Stimulated activated CD4-positive, alpha-beta T cell treated with anti-CD3 and anti-CD28 coated beads, Interleukin-12 subunit alpha, Interleukin-12 subunit beta, amount 100 ng/mL, for 4 hours (primary cell): ENCODE measurements at places on chromosomes 7 and 10.

DNA sequence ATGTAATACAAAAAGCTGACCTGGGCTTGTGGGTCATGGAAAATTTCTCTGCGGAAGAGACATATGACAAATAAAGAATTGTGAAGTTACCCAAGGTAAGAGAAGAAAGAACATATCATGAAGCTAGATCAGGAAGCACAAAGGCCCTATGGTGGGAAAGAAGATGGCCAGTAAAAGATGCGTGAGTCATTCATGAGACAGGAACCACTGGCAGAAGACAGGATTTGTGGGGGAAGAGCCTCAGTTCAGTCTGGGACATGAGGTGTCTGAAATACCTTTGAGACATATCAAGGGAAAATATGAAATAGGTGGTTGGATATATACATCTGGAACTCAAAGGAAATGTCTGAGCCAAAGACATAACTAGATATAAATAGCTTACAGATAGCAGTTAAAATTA is 27.7 kb upstream of the AMPH start:
- no peak for DNase-seq

GRCh38 chr7:95687759-95688343 is 84.5 kb upstream of the DYNC1I1 start:
- no peak for DNase-seq

DNA sequence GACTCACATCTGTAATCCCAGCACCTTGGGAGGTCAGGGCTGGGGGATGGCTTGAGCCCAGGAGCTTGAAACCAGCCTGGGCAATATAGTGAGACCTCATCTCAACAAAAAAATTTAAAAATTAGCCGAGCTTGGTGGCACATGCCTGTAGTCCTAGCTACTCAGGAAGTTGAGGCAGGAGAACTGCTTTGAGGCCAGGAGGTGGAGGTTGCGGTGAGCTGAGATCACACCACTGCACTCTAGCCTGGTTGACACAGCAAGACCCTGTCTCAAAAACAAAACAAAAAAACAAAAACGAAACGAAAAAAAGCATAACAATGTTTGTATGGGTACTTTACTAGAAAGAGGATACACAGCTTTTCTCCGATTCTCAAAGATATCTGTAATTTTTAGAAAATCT is 31.8 kb downstream of the WNT16 start:
- no peak for DNase-seq

DNA sequence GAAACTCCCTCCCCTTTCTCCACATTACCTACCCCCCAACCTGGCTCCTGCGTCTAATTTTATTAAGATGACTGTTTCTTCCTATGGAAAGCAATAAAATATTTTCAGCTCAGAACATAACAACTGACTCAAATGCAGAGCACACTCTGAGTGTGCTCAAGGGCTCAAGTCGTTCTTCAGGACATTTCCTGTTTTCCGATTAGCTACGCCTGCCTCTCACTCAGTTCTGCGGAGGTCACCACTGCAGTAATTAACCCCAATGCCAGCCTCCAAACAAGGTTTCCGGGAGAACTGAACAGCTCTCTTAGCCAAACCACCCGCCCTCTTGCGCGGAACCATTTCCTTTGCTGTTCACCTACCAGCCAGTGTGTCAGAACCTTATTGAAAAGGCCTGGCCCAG is 19.3 kb downstream of the MYOF start:
- peak; percentile 6 for DNase-seq

DNA sequence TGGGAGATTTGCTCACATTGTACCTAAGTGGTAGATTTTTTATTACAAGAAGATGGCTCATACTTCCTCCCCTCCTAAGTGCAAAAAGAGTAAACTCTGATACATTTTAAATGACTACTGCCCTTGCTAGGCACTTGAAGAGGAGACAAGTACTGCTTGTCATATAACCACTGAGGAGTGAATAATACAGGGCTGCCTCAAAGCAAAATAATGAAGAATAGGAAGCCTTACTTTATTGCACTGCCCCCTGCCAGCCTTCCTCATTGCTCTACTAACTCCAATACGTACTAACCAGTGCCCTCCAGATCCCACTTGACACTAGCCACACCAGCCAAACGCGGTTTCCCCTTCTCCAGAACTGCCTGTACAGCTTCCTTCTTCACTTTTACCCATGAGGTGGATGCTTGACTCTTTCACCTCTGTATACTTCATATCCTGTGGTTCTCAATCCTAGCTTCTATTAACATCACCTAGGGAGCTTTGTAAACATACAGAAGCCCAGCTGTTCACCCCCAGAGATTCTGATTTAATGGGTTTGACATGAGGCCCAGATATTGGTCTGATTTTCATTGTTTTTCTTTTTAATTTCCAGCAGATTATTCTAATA is 11.7 kb upstream of the MTERF1 start:
- no peak for DNase-seq

- no peak for DNase-seq
Measured at GRCh38 chr7:134534633-134535032, 7.3 kb downstream of the AKR1B10 start.

GRCh38 chr10:132465889-132466519 is 69.0 kb downstream of the PWWP2B start:
- no peak for DNase-seq

DNA sequence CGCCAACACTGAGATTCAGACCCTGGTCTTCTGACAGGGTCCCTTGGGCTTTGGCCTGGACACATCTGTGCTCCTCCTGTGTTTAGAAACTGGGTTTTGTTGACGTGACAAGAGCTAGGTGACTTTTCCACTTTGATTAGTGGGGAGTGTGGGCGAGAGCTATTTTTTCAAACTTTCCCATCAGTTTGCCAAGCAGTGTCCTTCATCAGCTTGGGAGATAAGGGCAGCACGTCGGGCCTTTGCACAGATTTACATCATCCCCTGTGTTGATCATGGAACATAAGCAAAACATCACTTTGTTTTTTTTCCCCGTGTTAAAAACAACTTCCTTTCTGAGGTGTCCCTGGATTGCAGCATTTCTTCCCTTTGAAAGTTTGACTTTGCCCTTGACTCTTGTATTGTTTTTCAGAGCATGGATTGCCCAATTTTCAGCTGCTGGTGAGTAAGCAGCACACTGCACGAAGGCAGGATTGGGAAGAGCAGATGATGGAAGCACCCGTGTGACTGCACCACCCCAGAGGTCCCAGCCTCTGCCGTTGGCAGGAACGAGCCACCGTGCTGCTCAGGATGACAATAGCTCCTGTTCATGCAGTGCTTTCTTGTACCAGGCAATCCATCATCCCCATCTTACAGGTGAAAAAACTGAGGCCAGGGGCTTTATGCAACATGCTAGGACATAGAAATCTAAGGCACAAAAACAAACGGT is 6.4 kb upstream of the IGFBP1 start:
- DNase-seq, result no peak

- DNase-seq, result no peak
Measured at GRCh38 chr10:57023626-57024025, 662.6 kb upstream of the ZWINT start.

DNA sequence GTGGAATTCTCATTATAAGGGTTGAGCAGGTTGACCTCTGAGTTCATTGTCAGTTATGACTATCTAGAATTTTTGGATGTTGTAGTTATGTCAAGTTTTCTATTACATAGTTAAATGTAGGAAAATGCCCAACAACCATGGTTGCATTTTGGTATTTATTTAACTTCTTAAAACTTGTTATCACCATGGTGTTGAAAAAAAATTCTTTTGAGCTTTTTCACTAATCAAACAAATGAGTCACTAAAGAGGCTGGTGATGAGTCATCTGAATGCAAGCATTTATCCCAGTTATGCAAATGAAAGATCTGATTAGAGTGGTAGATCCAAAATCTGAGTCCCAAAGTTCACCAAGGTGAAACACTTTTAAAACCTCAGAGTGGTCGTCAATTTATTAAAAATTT is 624.7 kb upstream of the IGFBP3 start:
- DNase-seq, result no peak

- DNase-seq, result no peak
Measured at GRCh38 chr10:5942001-5942400, 35.3 kb downstream of the IL15RA start.

GRCh38 chr7:140996-141395 is 51.4 kb upstream of the FAM20C start:
- DNase-seq, result no peak

DNA sequence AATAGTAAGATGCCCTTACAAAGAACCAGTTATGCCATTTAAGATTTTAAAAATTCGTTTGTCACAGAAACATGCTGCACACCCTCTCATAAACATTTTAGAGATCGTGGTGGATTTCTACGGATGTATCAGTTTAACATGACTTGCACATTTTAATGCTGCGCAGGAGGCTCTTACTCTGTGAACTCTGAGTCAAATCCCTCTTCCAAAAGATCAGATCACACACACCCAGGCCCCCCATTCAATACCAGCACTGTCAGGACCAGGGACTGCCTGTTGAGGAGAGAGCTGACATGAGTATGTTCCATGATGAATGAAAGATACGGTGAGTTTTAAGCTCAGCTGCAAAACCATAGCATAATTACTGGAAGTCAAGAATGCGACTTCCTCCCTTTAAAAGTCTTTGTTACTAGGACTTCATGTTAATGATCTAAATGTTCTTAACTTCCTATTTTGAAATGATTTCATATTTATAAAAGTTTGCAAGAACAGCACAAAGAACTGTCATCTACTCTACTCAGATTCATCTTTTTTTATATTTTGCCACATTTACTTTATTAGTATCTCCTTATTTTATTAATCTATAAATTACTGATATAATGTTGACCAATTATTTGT is 500.2 kb downstream of the GLRX3 start:
- DNase-seq, result no peak

- DNase-seq, result no peak
Measured at GRCh38 chr7:109930049-109930448, 1160.9 kb upstream of the LRRN3 start.

DNA sequence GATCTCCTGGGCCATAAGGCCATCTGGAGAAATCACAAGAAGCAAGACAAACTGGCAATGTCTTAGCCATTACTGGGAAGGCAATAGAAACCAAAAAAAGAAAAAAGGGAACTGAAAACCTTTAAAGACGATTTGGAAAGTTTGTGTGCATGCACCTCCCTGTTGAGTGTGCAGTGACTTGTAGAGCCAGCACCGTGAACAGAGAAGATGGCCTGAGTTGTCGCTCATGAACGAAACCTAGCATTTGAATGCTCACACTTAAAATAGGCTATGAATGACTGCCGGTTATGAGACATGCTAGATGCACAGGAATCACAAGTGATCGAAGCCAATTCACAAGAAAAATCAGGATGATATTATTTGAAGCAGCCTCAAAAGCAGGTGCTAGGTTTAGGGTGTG is 151.3 kb upstream of the ADO start:
- DNase-seq, result no peak

GRCh38 chr7:83930262-83930661 is 264.3 kb downstream of the SEMA3A start:
- DNase-seq, result no peak

DNA sequence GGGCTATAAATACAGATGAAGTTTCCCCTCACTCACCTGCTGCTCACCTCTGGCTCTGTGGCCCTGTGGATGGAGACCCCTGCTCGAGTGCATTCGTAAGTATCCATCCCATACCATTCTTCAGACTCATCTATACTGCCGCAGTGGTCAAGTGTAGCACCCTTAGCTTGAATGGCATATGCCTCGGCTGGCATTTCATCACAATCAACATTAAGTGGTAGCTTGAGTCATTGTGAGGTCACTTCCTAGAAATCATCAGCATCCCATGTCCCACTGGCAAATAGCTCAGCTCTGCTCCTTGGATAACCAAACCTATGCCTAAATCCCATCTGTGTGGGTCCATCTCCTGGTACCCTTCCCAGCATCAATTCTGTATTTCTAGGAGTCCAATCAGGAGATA is 38.2 kb downstream of the MDH2 start:
- no peak for DNase-seq

DNA sequence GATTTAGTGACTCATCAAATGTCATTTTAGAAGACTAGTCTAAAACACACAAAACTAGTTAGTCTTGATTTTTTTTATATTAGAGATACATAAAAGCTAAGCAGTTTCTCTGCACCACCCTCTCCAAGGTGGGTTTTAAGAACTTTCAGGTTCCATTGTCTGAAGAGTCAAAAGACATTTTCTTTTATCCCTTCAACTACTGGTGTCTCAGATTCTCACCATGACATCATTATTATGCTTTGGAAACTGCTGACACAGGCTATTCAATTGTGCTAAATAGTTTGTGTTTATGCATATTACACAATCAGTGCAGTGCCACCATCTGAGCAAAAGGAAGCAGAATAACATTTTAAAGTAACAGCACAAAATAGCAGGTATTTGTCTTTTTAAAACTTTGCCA is 52.2 kb downstream of the IGF2BP3 start:
- no peak for DNase-seq

DNA sequence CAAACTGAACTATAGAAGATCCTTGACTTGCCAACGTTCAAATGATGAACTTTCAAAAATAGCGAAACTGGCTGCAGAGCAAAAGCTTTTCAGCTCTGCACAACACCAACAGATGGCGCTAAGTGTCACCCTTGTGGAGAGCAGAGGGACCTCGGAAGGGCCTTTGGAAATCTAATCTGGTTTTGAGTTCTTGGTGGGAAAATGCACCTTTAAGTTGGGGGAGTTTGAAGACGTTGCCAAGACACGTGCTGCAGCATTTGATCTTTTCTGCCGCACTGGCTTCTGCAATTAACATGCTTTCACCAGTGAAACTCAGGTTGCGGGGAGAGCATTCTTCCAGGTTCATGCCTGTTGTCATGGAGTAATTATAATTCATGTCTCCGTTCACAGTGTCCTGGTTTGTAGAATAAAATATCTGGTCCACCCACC is 26.3 kb upstream of the WDR11 start:
- no peak for DNase-seq

DNA sequence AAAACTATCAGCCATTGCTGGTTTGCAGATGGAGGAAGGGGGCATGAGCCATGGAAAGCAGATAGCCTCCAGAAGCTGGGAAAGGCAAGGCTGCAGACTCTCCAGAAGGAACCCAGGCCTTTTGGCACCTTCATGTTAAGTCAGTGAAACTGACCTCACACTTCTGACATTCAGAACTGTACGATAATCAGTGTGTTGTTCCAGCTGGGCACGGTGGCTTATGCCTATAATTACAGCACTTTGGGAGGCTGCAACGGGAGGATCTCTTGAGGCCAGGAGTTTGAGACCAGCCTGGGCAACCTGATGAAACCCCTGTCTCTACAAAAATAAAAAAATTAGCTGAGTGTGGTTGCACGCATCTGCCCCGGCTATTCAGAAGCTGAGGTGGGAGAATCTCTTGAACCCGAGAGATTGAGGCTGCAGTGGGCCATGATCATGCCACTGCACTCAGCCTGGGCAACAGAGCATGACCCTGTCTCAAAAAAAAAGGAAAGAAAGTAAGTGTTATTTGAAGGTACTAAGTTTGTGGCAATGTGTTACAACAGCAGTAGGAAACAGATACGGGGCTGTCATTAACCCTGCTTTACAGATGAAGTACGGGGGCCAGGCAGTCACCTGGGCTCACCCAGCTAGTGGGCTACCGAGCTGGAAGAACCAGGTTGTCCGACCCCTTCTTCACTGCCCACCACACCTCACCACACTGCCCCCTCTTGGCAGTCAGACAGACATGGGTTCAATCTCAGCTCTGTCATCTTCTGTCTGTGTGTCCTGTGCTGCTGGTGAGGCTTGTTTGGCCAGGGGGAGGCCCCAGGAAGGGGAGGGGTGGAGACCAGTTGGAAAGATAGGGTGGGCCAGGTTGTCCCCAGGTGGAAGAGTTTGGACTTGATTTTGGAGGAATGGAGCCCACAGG is 18.3 kb downstream of the CHST3 start:
- DNase-seq, result no peak
